ENCODE measurements at places on chromosomes 7 and 10.

DNA sequence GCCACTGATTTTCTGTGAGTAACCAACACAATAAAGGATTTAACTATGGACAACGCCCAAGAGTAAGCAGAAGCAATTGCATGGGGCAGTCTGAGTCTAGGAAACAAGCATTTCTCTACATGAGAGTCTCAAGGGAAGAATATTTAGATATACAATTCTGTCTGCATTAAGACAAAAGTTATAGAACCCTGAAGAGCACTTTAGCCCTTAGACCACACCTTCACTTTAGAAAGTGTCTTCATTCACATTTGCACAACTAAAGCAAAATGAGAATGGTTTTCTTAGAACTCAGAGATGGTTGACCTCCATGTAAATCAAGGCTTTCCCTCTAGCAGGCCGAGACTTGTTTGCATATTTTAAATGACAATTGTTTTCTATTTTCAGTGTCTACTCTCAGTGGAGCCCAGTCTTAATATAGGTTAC is 25.5 kb upstream of the TRIM24 start:
- DNase-seq, result no peak

GRCh38 chr7:79412915-79413314 is 40.6 kb downstream of the MAGI2 start:
- no peak for DNase-seq

GRCh38 chr7:87058744-87059524 is 520 bp downstream of the ELAPOR2 start:
- peak; percentile 2 for DNase-seq

GRCh38 chr7:73520673-73521635 is 1.1 kb downstream of the BAZ1B start:
- no peak for DNase-seq

GRCh38 chr10:4541292-4541691 is 284.7 kb upstream of the AKR1E2 start:
- no peak for DNase-seq

DNA sequence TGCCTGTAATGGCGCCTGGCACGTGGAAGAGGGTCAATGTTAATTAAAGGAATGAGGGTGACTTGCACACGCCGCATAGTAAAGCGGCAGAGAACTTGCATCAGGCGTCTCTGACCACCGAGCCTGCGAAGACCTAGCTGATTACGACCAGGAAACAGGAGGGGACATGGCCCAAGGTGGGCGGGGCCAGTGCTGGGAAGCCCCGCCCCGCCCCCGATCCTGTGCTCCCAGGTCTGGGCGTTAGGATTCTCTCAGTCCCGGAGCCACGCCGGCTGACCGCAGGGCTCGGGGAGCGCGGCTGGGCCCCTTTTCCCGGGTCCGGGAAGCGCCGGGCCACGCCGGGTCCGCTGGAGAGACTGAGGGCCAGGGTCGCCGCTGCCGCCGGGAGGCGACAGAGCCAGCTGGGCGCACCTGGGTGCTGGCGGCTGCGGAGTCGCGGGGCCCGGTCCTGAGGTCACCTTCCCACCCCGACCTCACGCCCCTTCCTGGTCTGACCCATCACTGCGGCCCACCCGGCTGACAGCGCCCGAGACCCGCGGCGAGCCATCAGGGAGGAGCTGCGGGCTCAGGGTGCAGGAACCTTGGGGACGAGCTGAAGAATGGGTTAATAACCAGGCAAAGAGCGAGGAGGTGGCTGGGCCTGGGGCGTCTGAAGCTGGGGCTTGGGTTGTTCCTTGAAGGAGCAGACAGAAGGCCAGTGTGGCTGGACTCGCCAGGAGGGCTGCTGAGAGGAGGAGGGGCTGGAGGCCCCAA is 23.0 kb upstream of the GRID1 start:
- DNase-seq, result no peak

DNA sequence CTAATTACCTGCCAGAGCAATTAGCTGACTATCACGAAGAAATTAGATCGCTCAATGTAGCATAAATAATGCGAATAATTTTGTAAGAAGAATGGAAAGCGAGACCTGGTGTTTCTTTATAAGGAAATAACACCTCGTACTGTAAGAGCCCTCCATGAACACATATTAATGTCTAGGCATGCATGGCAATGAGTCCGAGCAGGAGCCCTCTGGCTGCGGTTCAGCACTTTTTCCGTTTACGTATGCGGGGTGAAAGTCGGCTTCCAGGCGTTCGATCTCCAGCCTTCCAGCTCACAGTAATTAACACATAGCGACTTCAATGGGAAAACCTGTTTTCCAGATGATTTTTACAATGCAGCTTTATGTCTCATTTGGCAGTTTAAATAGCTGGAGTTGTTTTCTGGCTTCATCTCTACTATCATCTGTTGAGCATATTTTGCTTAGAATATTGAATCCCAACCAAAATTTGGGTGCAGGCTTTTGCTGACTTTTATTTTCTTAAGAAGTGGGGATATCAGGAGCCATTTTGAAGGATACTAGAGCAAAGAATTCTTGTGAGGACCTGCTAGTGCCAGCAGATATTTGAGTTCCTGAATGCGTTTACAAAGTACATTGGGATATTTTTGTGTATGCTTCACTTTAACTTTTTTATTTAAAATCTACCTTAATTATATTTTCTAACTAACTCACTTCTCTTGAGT is 7.2 kb upstream of the SP8 start:
- no peak for DNase-seq

DNA sequence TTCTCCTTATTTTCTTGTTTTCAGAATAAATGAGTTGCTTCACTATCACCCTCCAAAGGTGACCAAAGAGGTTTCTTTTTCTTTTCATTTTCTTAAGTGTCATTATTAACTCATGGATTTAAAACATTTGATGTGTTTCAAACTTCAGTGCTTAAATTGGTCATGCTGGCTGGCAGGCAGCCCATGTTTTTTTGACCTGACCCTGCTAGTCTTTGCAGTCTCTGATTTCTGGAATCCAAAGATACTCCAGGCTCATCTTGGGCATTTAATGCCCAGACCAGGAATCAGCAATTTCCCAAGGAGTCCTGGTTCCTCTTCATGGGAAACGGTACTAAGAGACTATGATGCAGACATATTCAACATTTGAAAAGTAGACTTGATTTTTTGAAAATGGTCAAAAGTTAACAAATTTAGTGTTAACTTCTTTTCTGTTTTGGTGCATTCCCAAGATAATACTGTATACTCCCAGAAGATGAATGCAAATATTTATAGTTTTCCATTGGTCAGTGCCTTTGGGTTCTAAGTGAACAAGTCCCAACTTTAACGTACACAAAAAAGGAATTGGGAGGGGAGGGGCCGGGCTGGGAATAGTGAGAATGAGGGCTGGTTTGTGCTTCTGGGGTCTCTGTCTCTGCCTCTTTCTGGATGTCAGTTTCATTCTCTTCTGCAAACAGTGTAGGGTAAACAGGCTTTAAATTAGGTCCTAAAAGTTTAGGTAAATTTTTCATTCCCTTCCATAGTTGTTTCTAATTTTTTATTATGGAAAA is 19.8 kb downstream of the NUB1 start:
- DNase-seq, result no peak

DNA sequence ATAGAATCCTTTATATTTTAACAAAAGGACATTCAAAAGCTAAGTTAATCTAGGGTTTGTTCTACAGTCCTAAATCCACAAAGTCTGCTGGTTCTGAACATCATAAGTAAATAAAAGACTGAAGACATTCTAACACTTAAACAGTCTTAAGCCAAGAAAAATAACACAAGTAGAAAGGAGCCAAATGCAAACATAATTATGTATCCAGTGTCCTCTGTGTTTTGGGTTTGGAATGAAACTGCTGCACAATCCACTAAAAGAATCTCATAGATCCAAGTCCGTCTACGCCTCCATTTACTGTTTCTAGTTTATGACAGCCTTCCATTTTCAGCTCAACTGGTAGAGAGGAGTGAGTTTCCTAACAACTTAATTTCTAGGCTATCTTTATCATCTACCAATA is 623.6 kb upstream of the FZD8 start:
- DNase-seq, result no peak

GRCh38 chr10:11237571-11237970 is 219.9 kb downstream of the CELF2 start:
- peak; percentile 47 for DNase-seq

DNA sequence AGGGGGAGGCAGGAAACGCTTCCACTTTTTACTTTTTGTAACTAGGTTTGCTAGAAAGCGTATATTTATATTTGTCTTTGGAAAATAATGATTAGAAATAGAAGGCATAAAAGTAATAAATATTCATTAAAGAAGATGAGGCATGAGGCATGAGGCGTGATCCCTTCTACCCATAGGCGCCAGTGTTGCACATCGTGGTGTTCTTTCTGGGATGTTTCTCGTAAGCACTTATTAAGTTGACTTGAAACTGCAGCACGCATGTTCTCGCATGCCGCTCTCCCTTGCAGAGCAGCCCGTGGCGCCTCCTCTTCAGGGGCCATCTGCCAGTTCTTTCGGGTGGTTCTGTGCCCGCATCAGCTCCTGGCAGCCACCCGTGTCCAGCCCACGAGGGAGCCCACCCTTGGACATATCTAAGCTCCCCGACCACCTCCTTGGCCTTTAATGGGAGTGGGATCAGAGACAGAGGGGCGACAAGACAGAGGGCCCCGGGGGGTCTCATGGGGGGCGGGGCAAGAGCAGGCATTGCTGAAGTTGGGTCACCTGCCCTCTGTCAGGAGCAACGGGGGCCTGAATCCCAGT is 28.5 kb upstream of the CSGALNACT2 start:
- no peak for DNase-seq

GRCh38 chr7:100584054-100584682 is 1.8 kb downstream of the LRCH4 start:
- DNase-seq, result no peak

- DNase-seq, result no peak
Observed at GRCh38 chr10:29534590-29534989, 100.2 kb downstream of the SVIL start.

DNA sequence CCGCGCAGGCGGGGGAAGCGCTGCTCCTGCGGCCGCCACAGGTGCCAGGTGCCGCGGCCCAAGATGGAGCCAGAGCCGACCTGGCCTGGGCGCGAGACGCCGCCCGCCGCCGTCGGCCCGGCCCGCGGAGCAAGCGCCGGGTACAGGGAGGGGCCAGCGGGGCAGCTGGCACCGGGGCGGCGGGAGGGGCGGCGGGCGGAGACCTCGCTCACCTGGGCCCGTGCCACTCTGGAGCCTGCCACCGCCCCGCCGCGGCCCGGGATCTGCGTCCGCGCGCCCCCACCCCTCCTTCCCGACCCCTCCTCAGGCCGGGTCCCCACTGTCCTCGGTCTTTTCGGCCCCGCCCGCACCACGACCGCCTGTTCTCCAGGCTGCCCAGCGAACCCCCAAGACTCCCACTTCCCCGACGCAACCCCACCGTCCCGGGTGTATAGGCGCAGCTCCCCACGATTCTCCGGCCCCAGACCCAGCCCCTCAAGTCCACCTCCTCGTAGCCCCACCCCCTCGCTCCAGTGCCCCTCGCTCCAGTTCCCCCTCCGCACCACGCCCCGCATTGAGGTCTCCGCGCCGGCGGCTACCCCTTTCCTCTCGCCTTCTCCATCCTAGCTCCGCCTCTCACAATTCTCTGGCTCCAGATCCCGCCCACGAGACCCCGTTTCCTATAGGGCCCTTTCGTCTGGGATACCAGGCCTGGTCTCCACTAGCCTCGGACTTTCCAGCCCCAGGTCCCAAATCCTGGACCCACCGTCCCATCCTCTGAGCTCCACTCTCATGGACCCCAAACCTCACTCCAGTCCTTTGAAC is at the start of gene GPRIN2:
GPRIN2 (minus strand) TSS at position 144 of the 804 bp plus-strand sequence. CDS start 5,922 bp downstream, outside the sequence.
- DNase-seq, result peak; percentile 1

- DNase-seq, result no peak
Observed at GRCh38 chr10:60149003-60149402, 240.7 kb downstream of the ANK3 start.

GRCh38 chr7:134431815-134432214 is 27.1 kb downstream of the AKR1B1 start:
- DNase-seq, result no peak

DNA sequence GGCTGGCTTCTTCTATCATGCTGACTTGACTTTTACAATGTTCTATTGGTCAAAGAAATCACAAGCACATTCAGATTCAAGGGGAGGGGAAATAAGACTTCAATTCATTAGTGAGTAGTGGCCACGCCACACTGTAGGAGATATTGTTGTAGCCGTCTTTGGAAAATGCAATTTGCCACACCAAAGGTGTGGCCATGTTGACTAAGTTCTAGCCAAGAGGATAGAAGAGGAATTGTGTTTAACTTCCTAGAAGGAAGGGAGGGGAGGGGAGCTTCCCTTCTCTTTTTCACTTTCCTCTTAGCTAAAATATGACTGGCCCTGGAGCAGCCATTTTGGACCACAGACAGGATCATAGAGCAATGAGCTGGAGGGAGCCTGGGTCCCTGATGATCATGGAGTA is 3.4 kb upstream of the PRKAR2B start:
- no peak for DNase-seq

DNA sequence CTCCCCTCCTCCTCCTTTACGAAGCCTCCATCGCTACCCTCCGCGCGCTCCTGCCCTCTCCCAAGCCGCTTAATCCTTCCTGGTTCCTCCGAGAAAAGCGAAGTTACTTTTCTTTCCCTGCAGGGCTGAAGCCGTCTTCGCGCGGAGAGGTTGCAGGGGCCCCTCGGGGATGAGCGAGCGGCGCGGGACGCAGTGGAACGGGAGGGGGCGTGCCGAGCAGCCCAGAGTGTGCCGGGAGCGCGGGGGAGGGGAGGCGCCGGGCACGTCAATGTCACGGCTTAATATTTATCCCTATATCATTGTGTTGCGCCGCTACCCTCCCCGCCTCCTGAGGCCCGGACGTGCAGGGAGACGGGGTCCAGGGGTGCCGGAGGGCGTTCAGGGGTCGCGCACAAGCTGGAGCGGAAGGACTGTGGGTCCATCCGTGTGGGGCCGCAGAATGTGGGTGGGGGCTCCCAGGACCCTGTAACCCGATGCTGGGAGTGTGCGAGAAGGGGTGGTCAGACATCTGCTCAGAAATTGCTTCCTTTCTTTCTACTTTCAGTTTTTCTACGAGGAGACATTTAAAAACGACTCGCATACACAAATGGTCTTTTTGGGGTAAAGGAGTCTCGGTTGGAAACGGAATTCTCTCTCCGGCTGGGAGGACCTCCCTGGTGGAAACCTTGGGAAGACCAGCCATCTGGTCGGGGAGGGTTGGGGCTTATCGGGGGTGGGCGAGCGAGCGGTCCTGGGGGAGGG is 2.4 kb downstream of the CDK6 start:
- peak; percentile 78 for DNase-seq

- no peak for DNase-seq
Observed at GRCh38 chr10:51063659-51064535, 10.4 kb upstream of the PRKG1 start.

- DNase-seq, result no peak
Observed at GRCh38 chr7:100173806-100174495, 3.2 kb downstream of the GPC2 start.
